Neural cell (in vitro differentiated cells): ENCODE measurements at places on chromosomes 16 and 17. TPM values are rescaled to one million over a fixed set of nuclear protein-coding genes. Genes with fewer than 3 reads are reported as not detected.

Gene ZNF750
- polyA plus RNA-seq, result not detected in 2 replicates

Gene RNF43
- not detected in 2 replicates for polyA plus RNA-seq

Gene GRAP
- polyA plus RNA-seq, result 0.42 and 2.3 TPM in 2 replicates

Gene ABCA6
- polyA plus RNA-seq, result 1.6 TPM in 2 replicates

Gene AKAP10
- polyA plus RNA-seq, result 26.9 and 27.3 TPM in 2 replicates

Gene EPX
- polyA plus RNA-seq, result not detected in 2 replicates

Gene BPTF
- polyA plus RNA-seq, result 46.7 and 59.2 TPM in 2 replicates

Gene CCL22
- polyA plus RNA-seq, result not detected in 2 replicates

Gene C16orf89
- polyA plus RNA-seq, result not detected in 2 replicates

Gene CA7
- not detected in 2 replicates for polyA plus RNA-seq

Gene KRT15
- 0.09 TPM in 1 of 2 replicates, not detected in the other for polyA plus RNA-seq

Gene CCL18
- not detected in 2 replicates for polyA plus RNA-seq

Gene PRSS21
- polyA plus RNA-seq, result not detected in 2 replicates

Gene TMEM98
- polyA plus RNA-seq, result 65.1 and 77.6 TPM in 2 replicates

Gene KCNG4
- not detected in 2 replicates for polyA plus RNA-seq

Gene AHSP
- not detected in 2 replicates for polyA plus RNA-seq
